ENCODE measurements at places on chromosomes 5 and 9. TPM values are rescaled to one million over a fixed set of nuclear protein-coding genes. Genes with fewer than 3 reads are reported as not detected.

The C5orf52 gene
- not detected for total RNA-seq

The DBN1 gene
- 17.0 TPM for total RNA-seq

The TRIM7 gene
- 6.7 TPM for total RNA-seq

The IFNB1 gene
- total RNA-seq: not detected

The BRINP1 gene
- total RNA-seq: 0.30 TPM

The ALAD gene
- 32.2 TPM for total RNA-seq

The TSC1 gene
- total RNA-seq: 44.3 TPM

The CER1 gene
- not detected for total RNA-seq

The CCNI2 gene
- not detected for total RNA-seq

The ENC1 gene
- total RNA-seq: 34.1 TPM

The GBGT1 gene
- total RNA-seq: 35.5 TPM

The KDM4C gene
- 48.7 TPM for total RNA-seq

The SERF1A gene
- 24.1 TPM for total RNA-seq

The ZNF300 gene
- 4.2 TPM for total RNA-seq

The ABLIM3 gene
- 38.0 TPM for total RNA-seq

The ENG gene
- 45.7 TPM for total RNA-seq

The MEIKIN gene
- not detected for total RNA-seq

The GCNT4 gene
- 3.0 TPM for total RNA-seq

The CATSPER3 gene
- total RNA-seq: not detected

The TMEM252 gene
- not detected for total RNA-seq

The PAPPA gene
- total RNA-seq: 1.1 TPM

The RXRA gene
- total RNA-seq: 43.8 TPM

The ARID3C gene
- total RNA-seq: not detected

The NSA2 gene
- total RNA-seq: 42.8 TPM

The PCDHB3 gene
- total RNA-seq: 1.6 TPM

The PTGDS gene
- 173 TPM for total RNA-seq

The FOXD4L3 gene
- 0.47 TPM for total RNA-seq

The TMEM8B gene
- total RNA-seq: 10.8 TPM

The CCDC180 gene
- 30.0 TPM for total RNA-seq

The ZFP2 gene
- 0.55 TPM for total RNA-seq

The PDZD2 gene
- total RNA-seq: 70.7 TPM
